ENCODE measurements at places on chromosomes 12 and 14. TPM values are rescaled to one million over a fixed set of nuclear protein-coding genes. Genes with fewer than 3 reads are reported as not detected.

GRCh38 chr12:81718616-81719015, 40.5 kb downstream of the PPFIA2 start:
- no peaks in the 10 kb centered on the region for H3K36me3 ChIP-seq
- no peak for DNase-seq
- no peak overlapping the region for H3K27ac ChIP-seq

- no peak overlapping the region for H3K27ac ChIP-seq
- H3K36me3 ChIP-seq: peaks cover 6% of the 10 kb centered on the region
- peaks cover 25% of the 10 kb centered on the region for H3K27me3 ChIP-seq
- no peak overlapping the region for H3K4me3 ChIP-seq
- peaks cover 10% of the 10 kb centered on the region for H3K4me1 ChIP-seq
- peak; percentile 49 for DNase-seq
Measured at GRCh38 chr12:2487278-2487677, 307.5 kb upstream of the FKBP4 start.

DNA sequence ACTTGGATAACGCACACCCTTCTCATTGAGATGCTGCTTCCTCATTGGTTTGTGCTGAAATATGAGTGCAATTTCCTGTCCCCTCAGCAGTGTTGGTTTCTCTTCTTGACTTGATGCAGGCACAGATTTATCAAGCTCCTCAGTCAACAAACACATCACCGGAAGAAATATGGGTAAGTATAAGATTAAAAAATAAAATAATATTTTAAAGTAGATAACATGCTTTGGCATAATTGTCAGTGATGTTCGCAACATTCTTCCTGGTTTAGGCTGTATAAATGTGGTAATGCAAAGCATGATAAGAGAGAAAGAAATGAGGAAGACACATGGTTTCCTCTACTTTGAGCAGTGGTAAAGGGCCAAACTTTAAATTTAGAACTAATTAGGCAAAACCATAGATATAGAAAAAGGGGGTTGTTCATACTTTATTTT, at the start of gene GPR65:
Gene GPR65 (plus strand): TSS at position 86 of the 432 bp plus-strand sequence. CDS start 5,713 bp downstream, outside the sequence.
- no peak within 1 kb of the TSS for H3K27ac ChIP-seq
- H3K36me3 ChIP-seq: no peaks in the 10 kb centered on the region
- DNase-seq: no peak
- H3K4me3 ChIP-seq: no peak within 1 kb of the TSS

DNA sequence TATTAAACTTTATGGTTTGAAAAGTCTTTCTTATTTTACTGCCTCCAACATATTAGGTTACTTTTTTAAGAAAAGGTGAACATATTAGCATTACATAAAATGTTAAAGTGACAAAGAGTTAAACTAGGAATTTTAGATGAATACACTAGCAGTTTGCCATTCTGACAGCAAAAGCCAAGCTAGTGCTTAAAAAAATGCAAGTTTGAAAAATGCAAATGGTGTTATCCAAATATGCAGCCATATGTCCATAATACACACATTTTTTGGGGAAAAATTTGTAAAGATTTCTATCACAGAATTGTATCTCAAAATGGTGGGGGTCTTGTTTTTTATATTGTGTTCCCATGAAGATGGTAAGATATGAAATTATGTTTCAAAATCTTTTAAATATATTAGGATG, 466.1 kb downstream of the FOXG1 start:
- no peak overlapping the region for H3K4me3 ChIP-seq
- no peak overlapping the region for H3K27ac ChIP-seq
- no peaks in the 10 kb centered on the region for H3K27me3 ChIP-seq
- no peaks in the 10 kb centered on the region for H3K36me3 ChIP-seq
- peaks cover 3% of the 10 kb centered on the region for H3K4me1 ChIP-seq
- no peak for DNase-seq

DNA sequence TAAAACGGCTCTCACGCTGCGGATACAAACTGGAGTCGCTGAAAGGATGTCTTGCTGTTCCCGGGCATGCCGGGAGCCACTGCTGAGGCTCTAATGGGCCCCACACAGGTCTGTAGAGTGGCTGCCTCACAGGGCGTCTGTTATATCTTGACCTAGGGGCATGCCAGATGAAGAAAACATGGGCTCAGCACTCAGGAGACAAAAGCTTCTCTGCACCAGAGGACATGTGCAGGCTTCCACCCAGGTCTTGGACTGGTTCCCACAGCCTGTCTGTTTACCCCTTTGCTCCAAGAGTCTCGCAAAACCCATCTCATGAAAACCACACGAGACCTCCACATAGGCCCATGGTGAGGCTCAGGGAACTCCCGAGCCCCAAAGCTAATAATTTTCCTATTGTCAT, 134.2 kb downstream of the RPS29 start:
- H3K4me3 ChIP-seq: no peak overlapping the region
- H3K4me1 ChIP-seq: no peaks in the 10 kb centered on the region
- H3K27ac ChIP-seq: no peak overlapping the region
- DNase-seq: no peak
- no peaks in the 10 kb centered on the region for H3K27me3 ChIP-seq

DNA sequence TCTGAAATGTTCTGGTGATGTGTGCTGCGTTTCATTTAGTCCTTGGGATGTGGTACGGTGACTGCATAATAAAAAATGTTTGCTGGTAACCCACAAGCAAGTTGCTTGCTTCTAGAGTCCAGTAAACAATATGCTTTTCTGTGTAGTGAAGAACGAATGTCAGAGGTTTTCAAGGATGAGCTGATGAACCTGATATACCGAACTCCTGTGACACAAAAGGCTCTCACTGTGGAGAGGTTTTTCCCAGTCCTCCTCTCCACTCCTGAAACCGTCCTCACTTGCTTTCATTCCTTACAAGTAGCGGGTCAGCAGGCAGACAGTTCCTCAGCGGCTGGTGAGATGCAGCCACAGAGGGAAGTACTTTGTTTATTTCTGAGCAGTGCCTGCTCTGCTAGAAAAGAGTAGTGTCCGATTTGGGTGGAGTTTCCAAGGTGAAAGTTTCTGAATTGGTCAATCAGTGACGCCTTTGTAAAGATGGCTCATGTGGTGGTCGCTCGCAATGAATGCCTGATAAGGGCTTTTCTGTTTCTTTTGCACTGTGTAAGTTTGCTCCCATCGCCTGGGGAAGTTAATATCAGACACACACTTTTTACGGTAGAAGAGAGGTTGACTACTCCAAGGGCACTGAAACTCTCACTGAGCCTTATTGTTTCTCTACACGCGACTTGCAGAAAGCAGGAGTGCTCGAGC, 3.0 kb downstream of the ETV6 start:
- no peaks in the 10 kb centered on the region for H3K36me3 ChIP-seq
- H3K27me3 ChIP-seq: no peaks in the 10 kb centered on the region
- DNase-seq: peak; percentile 67
- peak overlapping the region; percentile 98 for H3K4me3 ChIP-seq

- no peak overlapping the region for H3K27ac ChIP-seq
- no peaks in the 10 kb centered on the region for H3K36me3 ChIP-seq
- no peak for DNase-seq
- no peaks in the 10 kb centered on the region for H3K27me3 ChIP-seq
- no peaks in the 10 kb centered on the region for H3K4me1 ChIP-seq
- H3K4me3 ChIP-seq: no peak overlapping the region
Measured at GRCh38 chr12:749751-750270, 2.6 kb upstream of the WNK1 start.

DNA sequence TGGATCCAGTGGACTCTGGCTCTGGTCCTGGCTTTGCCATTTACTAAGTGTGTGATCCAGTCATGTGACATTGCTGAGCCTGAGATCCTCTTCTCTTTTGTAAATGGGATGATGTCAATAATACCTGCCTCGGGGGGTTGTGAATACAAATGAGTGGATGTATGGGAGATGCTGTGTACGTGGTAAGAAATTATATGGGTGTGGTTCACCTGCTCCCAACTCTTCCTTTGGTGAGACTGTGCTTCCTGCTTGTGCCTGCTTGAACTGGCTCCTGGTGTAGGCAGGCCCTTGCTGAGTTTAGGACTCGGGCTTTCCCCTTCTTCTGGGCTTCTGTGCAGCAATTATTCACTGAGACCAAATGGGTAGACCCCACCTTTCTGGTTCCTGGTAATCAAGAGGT, 189.5 kb upstream of the FRMD6 start:
- H3K4me1 ChIP-seq: peaks cover 8% of the 10 kb centered on the region
- H3K27me3 ChIP-seq: no peaks in the 10 kb centered on the region
- no peak overlapping the region for H3K27ac ChIP-seq
- H3K36me3 ChIP-seq: no peaks in the 10 kb centered on the region
- H3K4me3 ChIP-seq: no peak overlapping the region
- DNase-seq: no peak

- H3K27me3 ChIP-seq: no peaks in the 10 kb centered on the region
- no peak for DNase-seq
- H3K27ac ChIP-seq: no peak overlapping the region
- no peak overlapping the region for H3K4me3 ChIP-seq
Measured at GRCh38 chr14:78248501-78249090, 78.4 kb downstream of the NRXN3 start.

GRCh38 chr12:123958876-123959275, 13.8 kb downstream of the CCDC92 start:
- no peak overlapping the region for H3K27ac ChIP-seq
- H3K27me3 ChIP-seq: no peaks in the 10 kb centered on the region
- H3K4me3 ChIP-seq: no peak overlapping the region
- no peak for DNase-seq
- no peaks in the 10 kb centered on the region for H3K36me3 ChIP-seq

The C12orf54 gene
- not detected for total RNA-seq

The MIP gene
- not detected for total RNA-seq

The WSCD2 gene
- total RNA-seq: not detected

The CFAP54 gene
- total RNA-seq: 0.18 TPM

The RTN1 gene
- 0.18 TPM for total RNA-seq

The CLEC14A gene
- total RNA-seq: 2.8 TPM

The SFSWAP gene
- 20.6 TPM for total RNA-seq

Data from IMR-90 (cell line).